Activated CD4-positive, alpha-beta T cell treated with anti-CD3 and anti-CD28 coated beads, Interleukin-2, amount 10 ng/mL, durations not matched to agents 7 days and 5 days (primary cell): ENCODE measurements at places on chromosomes 16 and 17.

GRCh38 chr17:74641224-74641957, 17.9 kb upstream of the CD300E start:
- no peak for DNase-seq

GRCh38 chr17:2734939-2735338, 14.5 kb downstream of the CCDC92B start:
- DNase-seq: no peak

DNA sequence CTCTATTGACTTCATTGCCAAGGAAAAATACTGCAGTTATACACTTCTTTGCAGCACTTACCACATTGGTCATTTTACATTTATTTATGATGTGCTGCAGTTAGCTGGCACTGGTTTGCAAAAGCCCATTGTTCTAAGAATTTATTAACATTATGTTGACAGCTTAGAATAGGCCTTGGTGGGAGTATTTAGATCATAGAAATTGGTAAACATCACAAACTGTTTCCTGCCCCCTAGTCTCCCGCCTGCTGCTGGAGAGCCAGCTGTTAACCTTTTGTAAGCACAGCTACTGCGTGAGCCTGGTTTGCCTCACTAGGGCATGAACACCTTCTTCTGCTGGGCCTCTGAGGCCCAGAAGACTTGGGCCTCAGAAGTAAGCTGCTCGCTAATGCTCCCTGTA, 651.4 kb upstream of the GOT2 start:
- DNase-seq: no peak

- no peak for DNase-seq
Measured at GRCh38 chr17:55140809-55141208, 124.0 kb upstream of the HLF start.
